ENCODE measurements at places on chromosomes 3 and 15.

DNA sequence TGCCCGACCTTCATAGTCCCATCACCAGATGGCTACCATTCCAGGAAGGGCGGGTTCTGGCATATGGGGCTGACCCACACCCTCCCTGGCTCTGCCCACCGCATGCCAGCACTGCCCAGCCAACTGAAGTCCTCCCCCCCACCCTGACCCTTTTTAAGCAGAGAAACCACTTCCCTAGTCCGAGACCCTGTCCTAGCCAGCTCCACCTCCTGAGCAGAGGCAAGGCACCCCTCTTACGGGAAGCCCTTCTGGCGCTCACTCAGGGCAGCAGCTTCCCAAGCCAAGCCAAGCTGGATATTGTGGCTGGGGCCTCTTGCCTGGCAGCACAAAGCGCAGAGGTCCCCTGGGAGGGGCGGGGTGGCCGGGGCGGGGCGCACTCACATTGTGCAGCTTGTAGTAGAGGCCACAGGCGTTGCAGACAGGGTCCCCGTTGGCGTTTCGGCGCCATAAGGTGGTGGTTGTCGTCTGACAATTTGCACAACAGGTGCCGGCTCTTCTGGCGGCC lies 11.5 kb downstream of the GATA2 start:
- no peak for DNase-seq

DNA sequence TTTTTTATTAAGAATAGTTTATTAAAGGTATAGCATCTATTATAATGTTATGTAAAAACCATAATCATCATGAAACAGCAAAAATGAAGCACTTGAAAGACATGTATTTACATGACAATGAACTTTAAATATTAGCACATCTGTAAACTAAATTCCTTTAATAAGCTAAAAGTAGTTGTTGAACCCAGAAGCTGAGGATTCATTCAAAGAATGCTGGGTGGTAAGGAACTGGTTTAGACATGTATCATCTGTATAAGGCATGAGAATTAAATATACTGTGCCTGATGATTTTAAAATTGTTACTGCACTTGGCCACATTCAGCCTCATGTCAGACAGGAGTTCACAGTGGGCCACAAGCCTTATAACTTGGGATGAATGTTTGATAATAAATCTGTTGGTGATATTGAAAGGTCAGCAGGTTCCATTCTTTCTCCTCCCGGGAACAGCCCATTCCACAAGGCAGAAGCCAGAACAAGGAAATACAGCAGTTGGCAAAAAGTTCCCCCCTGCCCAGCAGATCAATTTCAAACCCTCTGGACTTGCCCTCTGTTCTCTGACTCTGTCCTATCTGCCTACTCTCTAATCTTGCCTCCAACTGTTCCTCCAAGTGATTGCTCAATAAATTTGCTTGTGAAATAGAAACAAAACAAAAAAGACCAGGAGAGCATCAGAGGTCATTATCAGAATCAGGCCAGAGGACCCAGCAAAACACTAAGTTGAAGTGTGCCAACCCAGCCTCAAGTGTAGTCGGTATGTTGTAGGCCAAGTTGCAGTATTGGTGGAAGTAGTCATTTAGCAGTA lies 49.8 kb upstream of the TEX264 start:
- no peak for DNase-seq

DNA sequence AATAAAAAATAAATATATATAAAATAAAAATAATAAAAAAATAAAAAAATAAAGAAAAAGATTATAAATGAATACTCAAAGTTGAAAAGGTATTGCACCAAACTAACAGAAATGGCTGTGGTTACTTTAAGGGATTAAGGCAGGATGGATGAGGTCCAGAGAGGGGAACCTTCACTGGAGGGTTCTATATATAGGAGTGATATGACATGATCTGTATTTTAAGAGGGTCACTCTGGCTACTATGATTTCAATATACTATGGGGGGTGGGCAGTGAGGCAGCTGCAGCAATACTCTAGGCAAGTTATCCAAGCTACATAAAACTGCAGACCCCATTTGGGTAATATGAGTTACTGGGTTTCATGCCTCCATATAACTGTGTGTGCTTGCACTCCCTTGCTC lies 24.6 kb downstream of the ACAD11 start:
- DNase-seq: no peak

DNA sequence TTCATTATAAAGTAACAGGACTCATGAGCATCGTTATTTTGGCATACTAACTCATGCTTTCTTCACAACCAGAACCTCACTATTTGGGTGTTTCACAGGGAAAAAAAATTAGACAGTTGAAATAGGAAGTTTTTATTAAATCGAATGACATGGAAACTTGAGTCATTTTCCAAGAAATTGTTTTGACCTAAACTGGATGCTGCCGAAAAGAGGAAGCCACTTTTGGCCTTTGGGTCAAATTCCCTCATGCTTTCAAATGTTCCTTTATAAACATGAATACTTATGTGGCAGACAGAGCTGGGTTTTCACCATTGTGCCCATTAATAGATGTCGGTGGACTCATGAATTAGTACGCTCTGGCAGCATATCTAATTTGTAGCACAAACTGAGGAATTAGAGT lies 224.9 kb downstream of the MCTP2 start:
- DNase-seq: no peak

GRCh38 chr15:90205050-90205848 lies 4.1 kb downstream of the SEMA4B start:
- DNase-seq: no peak

- DNase-seq: no peak
These were observed 109.0 kb upstream of the CTDSPL start for GRCh38 chr3:37752649-37753025.

- DNase-seq: no peak
These were observed 14.0 kb downstream of the TTC14 start for GRCh38 chr3:180615954-180616353.

DNA sequence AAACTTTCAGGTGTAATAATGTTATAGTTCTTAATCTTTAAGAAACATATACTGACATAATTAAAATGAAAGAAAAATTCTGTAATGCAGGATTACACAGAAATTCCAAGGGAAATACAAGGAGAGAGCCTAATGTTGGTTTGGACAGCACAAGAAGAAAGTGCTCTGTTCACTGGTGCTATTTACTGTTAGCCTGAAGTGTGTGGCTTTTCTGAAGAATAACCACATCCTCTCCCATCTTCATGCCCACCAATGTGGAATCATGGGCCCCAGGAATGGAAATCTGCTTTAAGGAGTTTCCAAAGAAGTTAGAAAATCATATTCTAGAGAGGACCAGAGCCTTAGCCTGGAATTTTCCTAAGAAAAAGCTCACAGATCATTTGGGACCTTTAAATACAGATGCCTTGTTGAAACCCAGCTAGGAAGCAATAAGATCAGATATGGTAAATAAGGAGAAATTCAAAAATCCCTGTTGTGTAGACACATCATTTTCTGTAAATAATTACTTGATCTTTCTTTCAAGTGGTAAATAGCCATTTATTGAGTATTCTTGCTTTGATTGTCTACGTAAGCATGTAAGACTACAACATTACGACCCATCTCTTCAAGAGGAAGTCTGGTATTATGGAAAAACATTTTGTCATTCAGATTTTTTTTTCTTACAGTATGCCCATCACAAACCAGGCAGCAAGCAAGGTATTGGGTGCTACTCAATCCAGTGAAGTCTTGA lies 10.3 kb upstream of the USP50 start:
- no peak for DNase-seq

- DNase-seq: no peak
These were observed 18.9 kb upstream of the LRRK1 start for GRCh38 chr15:100900136-100900794.

- no peak for DNase-seq
These were observed 60.9 kb downstream of the SLC9C1 start for GRCh38 chr3:112233083-112233482.

DNA sequence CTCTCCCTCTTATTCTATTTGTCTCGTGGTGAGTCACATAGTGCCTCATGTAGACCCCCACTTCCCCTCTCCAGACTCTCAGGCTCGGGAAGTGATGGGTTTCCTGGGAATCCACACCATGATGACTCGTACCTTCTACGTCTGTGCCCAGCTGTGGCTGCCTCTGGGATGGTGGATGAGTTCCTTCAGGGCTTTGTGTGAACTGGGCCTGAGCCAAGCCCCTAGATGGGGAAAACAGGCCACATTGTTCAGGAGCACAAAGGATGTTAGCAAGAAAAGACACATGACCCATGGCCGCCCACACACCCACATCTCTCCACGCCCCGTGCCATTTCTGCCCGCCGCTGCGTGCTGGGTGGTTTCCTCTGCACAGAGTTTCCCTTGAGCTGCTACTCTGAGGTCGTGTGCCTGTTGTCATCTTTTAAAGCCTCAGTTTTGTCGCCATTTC lies 10.5 kb downstream of the ISG20 start:
- no peak for DNase-seq

GRCh38 chr3:21331321-21331720 lies 419.7 kb downstream of the ZNF385D start:
- DNase-seq: no peak

- no peak for DNase-seq
These were observed 12.2 kb downstream of the CALML4 start for GRCh38 chr15:68192804-68193486.

DNA sequence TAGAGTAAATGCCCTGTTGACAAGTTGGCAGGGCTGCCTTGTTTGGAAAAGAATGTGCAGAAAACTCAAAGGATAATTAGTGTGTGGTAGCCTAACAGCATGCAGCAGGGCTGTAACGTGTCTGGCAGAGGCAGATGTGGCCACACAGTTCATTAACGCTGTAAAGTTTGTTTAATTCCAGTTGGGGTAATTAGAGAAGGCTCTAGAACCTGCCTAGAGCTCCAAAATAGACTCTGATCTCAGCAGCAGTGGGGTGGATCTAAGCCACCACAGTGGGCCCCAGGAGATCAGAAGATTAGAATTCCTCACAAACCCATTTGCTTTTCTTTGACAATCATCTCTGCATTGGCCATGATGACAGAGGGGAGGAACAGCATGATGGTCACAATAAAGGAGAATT lies 65.1 kb upstream of the LEKR1 start:
- DNase-seq: no peak
